Left forelimb (tissue), 1 donor: ENCODE measurements at places on chromosomes 3 and 15.
A peak's percentile ranks its signal among the peaks of the same experiment; 100 is the strongest.

DNA sequence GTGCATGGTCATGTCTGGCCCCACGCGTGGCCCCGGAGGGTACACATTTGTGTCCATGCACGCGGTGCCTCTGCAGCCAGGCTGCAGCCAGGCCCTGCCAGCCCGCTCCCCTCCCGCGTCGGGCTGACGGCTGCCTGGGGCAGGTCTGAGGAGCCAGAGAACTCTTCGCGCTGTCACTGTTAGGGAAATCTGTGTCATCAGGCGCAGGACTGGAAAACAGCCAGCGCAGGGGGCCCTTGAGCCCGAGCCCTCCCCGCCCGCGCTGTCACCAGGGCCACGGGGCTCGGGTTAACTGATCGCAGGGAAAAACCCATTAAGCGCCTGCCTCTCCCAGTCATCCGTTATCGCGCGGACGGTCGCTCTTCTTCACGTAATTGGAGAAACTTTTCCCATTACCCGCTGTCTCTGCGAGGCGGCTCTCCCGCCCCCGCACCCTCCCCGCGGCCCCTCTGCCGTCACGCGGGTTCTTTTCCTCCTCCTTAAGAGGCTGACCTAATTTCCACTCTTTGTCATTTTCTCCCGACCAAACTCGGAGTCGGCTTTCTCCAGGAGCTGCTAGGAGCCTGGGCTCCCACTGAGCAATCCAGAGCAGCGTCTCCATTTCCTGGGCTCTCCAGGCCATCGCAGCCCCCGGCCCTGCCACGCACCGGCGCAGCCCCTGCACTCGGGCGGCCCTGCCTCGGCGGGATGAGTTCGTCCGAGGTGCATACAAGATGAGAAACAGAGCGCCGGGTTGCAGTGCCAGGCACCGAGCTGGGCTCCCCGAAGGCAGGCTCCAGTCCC is 57.5 kb upstream of the PRR23E start:
- DNase-seq: no peak

DNA sequence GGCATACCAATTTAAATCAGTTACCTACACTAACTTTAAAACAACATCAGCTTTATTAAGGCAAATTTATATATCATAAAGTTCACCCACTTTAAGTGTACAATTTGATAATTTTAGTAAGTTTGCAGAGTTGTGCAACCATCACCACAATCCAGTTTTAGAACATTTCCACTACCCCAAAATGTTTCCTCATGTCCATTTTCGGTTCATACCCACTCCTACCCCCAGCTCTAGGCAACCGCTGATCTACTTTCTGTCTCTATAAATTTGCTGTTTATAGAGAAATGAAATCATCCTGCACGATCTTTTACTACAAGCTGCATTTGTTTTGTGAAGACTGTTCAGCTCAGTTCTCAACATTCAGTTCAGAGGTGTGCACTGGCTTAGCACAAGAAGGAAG is 31.5 kb upstream of the FAM81A start:
- no peak for DNase-seq

GRCh38 chr3:40971191-40972168 is 227.8 kb upstream of the CTNNB1 start:
- no peak for DNase-seq

GRCh38 chr3:107218864-107219269 is 158.4 kb upstream of the CCDC54 start:
- DNase-seq: no peak

DNA sequence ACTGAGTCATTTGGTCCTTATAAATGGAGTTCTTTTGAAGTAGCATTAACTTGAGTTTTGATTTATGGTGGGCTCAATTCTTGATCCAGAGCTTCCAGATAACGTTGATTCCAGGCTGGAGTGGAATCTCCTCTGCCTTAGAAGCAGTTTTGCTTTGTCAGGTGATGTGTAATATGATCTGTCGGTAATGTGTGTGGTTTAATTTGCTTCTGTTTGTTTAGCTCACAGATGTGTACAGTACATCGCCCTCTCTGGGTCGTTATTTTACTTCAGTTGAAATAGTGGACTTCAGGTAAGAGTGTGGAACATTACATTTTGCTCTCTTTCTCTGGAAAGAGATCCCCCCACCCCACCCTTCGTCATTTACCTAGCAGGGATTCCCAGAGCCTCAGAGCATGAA is 23.1 kb downstream of the C3orf52 start:
- DNase-seq: no peak

DNA sequence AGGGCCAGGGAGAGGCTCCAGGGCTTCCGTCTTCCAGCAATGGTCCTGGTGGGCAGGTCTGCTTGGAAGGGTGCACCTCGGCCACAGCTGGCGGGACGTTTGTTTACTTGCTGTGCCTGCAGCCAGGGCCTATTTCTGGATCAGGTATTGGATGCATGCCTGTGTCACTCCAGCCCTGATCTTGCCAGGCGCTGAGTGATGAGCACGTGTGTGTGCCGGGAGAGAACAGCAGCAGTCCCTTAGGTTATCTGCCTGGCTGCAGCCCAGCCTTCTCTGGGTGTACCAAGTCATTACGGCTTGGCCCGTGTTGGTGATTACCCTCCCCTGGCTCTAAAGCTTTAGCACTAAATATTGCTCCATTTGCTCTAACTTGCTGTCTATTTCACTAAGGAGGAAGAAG is 14.9 kb downstream of the CCDC32 start:
- no peak for DNase-seq

GRCh38 chr3:127483902-127484591 is 106.5 kb downstream of the TPRA1 start:
- DNase-seq: peak; percentile 46

GRCh38 chr15:100338971-100339444 is 2.8 kb downstream of the ADAMTS17 start:
- peak; percentile 70 for DNase-seq

- peak; percentile 81 for DNase-seq
These were observed 20.4 kb upstream of the PLXND1 start for GRCh38 chr3:129626744-129627349.

- DNase-seq: no peak
These were observed 28.7 kb downstream of the RPSA start for GRCh38 chr3:39435006-39435748.

- DNase-seq: no peak
These were observed 23.8 kb upstream of the CNTN6 start for GRCh38 chr3:1068985-1069384.

DNA sequence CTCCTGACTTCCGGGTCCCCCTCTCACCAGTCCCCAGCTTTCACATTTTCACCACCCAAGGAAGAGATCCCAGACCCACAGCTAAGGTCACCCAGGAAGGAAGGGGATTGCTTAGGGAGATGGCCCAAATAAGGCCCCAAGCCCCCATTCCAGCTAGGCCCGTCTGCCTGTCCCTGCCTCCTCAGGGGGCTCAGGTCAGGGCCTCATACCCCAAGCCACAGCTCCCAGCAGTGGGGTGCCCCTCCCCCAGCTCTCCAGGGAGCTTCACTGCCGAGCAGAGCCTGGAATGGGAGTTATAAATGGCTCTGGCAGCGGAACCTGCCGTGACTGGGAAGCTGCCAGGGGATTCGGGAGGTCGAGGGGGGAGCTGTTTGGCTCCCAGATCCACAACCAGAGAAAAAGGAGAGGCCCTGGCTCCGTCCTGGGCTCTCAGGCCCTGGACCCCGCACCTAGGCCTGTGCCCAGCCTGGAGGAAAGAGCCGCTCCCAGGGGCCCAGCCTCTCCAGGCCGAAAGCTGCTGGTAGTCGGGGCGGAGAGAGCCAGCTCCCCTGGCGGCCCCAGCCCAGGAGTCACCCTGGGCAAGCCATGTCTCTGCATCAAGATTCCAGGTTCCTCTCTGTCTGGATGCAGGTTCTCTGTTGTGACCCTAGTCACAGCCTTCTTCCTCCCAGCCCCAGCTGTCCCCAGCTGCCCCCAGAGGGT is 550 bp downstream of the CCDC9B start:
- no peak for DNase-seq

DNA sequence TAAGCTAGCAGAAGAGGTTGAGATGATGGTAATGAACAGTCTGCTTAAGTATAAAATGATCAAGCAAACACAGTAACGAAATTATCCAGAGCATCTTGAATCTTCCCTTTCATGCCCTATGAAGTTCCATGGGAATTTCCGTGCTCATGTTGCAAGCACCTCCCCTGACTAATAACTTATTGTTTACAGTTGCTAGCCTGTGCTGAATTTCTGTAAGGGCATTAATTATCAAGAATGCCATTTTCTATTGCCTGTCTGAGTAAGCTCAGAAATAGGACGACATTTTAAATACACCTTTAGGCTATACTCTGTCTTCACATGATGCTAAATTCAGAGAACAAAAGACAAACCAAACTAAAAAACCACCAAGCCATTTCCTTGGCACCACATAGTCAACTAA is 257.5 kb upstream of the LRTM1 start:
- DNase-seq: no peak

- DNase-seq: no peak
These were observed 3.1 kb downstream of the CCDC9B start for GRCh38 chr15:40337597-40337996.

DNA sequence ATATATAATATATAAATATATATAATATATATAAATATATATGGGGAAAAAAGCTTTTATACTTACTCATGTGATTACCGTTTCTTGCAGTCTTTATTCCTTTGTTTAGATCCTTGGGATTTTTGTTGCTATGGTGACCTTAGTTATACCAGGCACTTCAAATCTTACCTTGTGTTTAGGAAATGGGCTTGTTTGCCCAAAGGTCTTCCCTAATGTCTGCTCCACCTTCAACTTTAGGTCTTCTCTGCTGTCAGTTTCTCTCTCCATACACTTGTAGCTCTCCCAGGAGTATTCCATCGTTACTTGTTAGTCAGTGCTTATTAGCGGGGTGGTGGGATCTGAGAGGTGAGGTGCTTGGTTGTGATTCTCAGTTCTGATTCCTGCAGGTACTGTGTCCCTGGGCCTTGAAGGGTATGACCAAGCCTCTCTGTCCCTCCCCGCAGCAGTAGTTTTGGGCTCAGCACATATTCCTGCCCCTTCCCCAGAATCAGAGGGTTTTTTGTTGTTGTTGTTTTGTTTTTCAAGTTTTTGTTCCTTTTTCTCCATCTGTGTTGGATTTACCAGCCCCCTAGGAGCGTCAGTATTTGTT is 9.6 kb upstream of the LAMP3 start:
- DNase-seq: no peak

DNA sequence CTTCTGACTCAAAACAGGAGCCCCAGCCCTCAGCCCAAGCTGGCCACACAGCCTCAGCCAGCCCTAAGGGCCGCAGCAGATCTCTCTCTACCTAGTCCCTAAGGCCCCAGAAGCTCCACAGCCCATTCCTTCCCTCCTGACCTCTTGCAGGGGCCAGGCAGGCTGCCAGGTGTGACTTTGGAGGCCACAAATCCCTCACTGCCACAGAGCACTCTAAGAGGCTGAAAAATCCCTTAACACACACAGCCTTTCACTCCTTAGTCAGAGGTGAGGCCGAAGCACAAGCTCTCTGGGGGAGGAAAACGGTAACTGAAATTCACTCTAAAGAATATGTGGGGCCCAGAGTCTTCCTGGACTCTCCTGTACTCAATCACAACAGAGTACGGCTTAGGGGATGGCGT is 23.3 kb downstream of the LRRC2 start:
- DNase-seq: no peak

DNA sequence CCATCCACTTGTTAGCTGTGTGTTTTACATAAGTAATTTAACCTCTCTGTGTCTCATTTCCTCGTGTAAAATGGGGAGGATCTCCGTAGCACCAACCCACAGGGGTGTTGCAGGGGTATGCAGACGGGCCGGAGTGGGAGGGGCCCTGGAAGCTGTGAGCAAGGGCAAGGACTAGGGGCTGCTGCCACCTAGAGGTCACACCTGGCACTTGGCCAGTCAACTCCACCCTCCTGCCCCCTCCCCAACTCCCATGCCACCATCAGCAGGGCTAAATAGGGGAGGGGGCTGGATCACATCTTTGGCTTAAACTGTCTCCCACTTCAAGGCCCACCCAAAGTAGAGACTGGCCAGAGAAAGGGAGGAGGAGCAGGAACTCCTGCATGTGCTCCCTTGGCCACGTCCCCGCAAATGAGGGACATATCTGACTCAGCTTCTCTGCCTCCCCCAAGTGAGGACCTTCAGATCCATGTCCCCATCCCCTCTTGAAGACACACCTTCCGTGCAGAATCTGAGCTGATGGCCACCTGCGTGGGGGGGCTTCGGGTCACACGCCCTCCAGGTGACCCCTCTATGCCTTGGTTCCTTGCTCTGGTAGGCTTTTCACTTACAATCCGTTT is 2.6 kb downstream of the CCDC9B start:
- DNase-seq: no peak

- DNase-seq: no peak
These were observed 311.9 kb downstream of the FOXP1 start for GRCh38 chr3:71271596-71271995.

GRCh38 chr15:52787123-52787503 is 3.0 kb downstream of the ONECUT1 start:
- DNase-seq: no peak

- no peak for DNase-seq
These were observed 3.5 kb upstream of the P2RY14 start for GRCh38 chr3:151281671-151282324.

- no peak for DNase-seq
These were observed 59.1 kb downstream of the LMLN start for GRCh38 chr3:198019115-198019514.

DNA sequence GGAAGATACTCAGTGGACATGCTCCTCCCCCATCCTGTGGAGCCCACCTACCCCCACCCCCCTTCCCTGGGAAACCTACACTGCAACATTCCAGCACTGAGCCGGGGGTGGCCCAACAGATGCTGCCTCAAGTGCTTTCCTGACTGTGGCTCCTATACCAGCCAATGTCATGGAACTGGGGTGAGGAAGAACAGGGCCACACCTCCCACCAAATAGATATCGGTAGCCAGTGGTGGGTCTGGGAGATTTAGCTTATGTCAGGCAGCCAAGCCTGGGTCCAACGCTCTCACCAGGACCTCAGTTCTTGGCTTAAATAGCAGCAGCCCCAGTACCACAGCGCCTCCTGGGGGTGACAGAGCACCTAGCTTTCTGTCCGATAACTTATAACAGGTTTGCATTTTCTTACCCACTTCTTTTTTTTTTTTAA is 30.3 kb downstream of the CDC25A start:
- DNase-seq: no peak

DNA sequence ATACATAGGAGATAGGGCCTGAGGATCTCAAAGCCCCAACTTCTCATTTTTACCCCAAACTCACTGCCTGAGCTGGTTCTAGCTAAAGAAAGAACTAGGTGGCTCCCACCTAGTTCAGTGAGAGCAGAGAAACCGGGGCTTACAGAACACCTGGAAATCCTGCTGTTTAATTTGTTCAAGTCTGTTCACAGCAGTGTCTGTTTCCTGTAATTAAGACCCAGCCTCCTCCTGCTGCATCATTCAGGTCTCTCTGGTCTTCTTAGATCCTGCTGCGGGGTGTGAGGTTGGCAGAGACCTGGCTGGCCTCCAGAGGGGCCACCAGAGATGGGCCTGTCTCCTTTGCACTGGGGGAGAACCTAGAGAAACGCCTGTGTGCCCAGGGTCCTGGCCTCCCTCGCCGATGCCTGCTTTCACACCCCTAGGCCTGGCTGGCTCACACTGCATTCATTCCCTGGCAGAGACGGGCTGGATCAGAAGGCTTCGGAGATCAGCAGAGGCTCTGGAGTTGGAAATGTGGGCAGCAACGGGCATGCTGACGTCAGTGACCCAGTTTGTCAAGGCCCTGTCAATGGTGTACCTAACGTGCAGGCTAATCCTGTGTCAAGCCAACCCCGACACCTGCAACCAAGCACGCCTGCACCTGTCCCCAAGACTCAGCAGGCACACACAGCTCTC is 4.9 kb upstream of the CHRNA3 start:
- no peak for DNase-seq
